Right hindlimb (tissue), 1 donor: ENCODE measurements at places on chromosomes 12 and 14.

DNA sequence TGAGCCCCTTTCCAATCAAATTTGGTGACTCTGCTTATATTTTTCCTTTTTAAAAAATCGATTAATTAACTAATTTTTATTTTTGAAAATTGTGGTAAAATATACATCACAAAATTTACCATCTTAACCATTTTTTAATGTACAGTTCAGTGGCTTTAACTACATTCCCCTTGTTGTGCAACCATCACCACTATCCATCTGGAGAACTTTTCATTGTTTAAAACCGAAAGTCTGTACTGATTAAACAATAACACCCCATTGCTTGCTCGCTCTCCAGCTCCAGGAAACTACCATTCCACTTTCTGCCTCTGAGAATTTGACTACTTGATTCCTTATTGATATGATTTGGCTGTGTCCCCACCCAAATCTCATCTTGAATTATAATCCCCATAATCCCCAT is 283.4 kb downstream of the C12orf75 start:
- DNase-seq = no peak

- no peak for DNase-seq
These were observed 16.4 kb upstream of the CNIH1 start for GRCh38 chr14:54457609-54457996.

DNA sequence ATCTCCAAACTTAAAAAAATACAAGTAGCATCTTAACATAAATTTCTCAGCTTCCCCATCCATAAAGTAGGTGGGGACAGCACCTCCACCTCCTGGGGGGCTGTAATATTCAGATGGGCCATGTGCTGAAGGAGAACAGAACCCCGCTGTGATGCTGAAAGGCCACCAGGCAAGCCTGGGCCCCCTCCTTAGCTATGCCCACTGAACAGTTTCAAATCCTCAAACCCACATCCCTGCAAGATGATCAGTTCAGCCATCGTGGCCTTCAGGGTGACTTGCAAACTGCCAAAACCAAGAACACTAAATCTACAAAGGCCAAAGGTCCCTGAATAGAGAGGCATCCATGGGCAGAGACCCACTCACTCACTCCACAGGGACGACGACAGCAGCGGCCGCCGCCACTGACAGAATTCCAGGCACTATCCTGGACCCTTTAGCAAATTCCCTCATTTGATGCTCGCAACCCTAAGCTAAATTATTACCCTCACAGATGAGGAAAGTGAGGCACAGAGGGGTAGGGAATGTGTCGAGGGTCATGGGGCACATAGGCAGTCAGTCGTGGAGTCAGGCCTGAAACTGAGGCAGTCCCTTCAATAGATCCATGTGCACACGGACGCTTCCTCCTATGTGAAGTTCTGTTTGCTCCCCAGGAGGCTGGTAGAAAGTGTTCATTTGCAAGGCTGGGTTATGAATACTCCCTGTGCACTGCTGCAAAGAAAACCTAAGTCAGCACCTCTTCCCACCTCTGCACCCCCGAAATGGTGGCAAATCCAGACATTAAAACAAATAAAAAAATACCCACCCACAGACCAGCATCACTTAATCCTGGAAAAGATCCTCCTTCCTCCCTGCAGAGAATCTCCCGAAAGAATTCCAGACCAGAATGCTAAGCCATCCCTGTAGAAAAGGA is 5.9 kb downstream of the ITPK1 start:
- no peak for DNase-seq

- no peak for DNase-seq
These were observed 298.0 kb upstream of the KITLG start for GRCh38 chr12:88878295-88878694.

DNA sequence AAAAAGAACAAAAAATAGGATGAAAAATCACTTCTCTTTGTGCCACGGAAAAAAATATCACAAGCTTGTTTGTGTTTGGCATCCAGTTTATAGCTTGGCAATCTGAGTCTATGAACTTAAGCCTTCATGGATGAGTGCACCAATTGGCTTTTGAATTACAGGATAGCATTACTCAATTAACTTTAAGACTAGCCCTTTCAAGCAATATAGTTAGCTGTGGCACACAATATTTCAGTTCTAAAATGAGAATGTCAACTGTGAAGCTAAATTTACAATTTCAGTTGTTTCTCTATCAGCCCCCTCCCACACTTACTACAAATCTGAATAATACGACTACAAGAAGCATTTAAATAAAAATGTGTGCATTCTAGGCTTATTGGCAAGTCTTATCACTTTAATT is 8.3 kb downstream of the RERG start:
- DNase-seq = no peak

DNA sequence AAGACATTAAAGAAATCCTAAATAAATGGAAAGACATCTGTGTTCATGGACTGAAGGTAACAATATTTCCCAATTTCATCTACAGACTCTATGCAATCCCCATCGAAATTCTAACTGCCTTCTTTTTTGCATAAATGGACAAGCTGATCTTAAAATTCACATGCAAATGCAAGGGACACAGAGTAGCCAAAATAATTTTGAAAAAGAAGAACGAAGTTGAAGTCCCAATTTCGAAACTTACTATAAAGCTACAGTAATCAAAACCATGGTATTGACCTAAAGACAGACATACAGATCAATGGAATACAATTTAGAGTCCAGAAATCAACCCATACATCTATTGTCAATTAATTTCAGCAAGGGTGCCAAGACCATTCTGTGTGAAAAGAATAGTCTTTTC is 16.4 kb upstream of the CD27 start:
- DNase-seq = no peak

DNA sequence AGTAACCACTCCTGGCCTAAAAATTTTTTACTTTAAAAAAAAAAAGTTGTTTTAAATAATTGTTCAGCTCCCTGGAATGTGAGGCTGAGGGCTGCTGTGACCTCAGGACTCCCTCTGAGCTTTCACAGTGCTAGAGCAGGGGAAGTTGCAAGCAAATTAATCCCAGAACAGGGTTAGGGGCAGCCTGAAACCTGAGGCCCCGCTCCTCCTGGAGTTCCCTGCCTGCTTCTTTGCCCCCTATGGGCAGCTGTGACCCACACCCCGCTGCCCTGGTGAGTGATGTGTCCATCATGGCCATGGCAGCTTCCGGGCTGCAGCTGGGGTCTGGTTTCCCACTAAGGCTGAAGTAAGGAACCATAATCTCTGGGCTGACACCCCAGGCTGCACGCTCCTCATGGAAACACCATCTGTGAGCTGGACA is 9.5 kb downstream of the RITA1 start:
- no peak for DNase-seq

GRCh38 chr12:5204271-5204670 is 160.6 kb downstream of the KCNA5 start:
- DNase-seq = no peak

DNA sequence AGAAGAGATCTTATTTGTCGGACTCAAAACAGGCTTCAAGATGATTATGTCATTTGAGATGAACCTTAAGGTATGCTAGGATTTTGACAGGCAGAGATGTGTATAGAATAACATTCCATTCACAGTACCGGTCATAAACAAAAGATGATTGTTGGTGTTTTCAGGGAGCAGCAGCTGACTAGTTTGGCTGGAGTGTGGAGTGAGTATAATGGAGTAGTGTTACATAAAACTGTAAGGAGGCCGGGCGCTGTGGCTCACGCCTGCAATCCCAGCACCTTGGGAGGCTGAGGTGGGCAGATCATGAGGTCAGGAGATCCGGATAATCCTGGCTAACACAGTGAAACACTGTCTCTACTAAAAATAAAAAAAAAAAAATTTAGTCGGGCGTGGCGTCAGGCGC is 23.9 kb downstream of the SERPINA10 start:
- DNase-seq = no peak

- no peak for DNase-seq
These were observed 369.3 kb downstream of the NUAK1 start for GRCh38 chr12:105769486-105769885.

GRCh38 chr12:4240161-4240783 is 33.3 kb upstream of the CCND2 start:
- DNase-seq = no peak

GRCh38 chr14:101875727-101876554 is 88.4 kb upstream of the DYNC1H1 start:
- no peak for DNase-seq

DNA sequence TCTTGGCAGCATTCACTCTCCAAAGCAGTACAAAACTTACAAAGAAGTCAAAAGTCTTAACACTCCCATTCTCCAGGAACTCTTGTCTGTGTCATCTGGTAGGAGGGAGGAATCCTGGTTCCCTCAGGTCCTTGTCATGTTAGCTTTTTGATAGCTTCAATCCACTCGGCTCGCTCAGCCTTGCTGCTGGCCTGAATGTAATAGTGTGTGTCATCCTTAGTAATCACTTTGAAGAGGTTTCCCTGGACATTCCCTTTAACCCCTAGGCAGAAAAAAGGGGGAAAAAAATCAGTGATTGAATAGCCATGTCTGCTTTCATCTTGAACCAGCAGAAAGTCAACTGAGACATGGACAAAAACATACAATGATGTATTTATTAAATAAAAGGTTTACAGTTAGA is 24.8 kb downstream of the PLEK2 start:
- no peak for DNase-seq

- DNase-seq = no peak
These were observed 320.6 kb upstream of the TBX3 start for GRCh38 chr12:115004470-115005146.

DNA sequence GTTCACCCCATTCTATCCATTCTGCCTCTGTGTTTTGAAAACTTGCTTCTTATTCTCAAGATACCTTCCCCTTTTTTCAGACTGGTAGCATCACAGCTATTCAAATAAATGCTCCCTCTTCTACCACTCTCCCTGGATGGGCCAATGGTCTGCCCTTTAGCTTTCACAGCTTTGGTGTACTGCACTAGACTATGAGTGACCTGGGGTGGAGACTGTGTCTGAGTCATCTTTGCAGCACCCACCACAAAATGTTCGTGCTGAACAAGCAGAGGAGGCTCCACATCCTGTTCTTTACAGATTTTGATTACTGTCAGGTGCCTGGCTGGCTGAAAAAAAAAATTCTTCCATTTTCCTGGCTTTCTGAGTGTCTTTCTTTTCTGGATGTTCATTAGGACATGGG is 1104.1 kb upstream of the TMEM132C start:
- no peak for DNase-seq

- DNase-seq = no peak
These were observed 559 bp downstream of the SYNJ2BP start for GRCh38 chr14:70416338-70416724.

- DNase-seq = no peak
These were observed 46.2 kb downstream of the WSCD2 start for GRCh38 chr12:108175310-108175709.

- DNase-seq = no peak
These were observed 84.9 kb upstream of the RTL1 start for GRCh38 chr14:100988411-100988900.

GRCh38 chr12:11581179-11581755 is 68.2 kb upstream of the ETV6 start:
- peak; percentile 52 for DNase-seq

DNA sequence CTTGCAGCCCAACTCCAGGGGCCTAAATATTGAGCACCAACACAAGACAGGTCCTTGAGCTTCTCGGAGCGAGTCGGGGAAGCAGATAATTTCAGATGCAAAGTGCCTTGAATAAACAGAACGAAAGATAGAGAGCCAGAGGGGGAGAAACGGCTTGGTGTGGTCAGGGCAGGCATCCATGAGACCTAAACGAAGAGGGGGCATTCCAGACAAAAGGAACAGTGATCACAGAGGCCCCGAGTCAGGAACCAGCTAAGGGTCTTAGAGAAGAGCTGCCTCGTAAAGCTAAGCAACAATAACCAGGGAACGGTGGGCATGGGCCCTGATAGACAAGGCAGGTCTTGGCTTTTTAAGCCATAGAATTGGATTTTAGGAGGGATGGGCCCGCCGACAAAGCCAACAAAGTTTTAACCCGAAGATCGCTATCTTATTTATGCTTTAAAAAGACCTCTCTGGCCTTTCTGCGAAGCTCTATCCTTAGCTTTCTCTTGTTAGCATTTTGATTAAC is 421 bp upstream of the ACADS start:
- no peak for DNase-seq

GRCh38 chr12:88946372-88946997 is 366.2 kb upstream of the KITLG start:
- peak; percentile 33 for DNase-seq
